ENCODE measurements at places on chromosomes 1 and 21.

DNA sequence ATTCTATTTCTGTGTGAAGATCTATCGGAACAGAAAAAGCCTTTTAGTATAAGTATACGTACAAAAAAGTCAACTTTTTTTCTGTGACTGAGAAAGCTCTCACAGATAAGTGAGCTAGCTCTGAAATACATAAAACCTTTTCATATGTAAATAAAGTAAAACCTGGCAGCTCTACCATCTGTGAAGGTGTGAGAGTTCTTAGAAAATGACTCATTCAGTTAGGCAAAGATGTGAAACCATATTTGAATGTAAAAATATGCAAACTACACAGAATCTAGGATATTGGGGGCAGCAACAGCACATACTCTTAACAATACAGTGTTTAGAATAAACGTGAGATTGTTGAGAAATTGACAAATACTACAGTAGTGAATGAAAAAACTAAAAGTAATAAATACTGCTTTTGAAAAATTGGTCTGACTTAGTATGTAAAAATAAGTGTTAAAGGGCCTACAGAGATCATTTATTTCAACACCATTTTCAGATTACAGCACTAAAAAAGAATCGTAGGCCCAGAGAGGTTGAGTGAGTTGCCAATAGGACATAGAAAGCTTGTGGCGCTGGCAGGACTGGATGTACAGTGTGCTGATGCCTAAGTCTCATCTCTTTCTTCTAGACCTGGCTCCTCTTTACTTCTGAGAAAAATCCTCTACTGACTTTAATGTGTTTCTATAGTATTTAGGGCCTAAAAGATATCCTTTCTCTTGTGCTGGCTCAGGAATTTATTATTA, 19.8 kb downstream of the ATP6V1G3 start:
- no peak for DNase-seq

- no peak for DNase-seq
Measured at GRCh38 chr1:218895064-218895587, 278.6 kb upstream of the LYPLAL1 start.

GRCh38 chr1:69747207-69747606, 179.5 kb downstream of the LRRC7 start:
- no peak for DNase-seq

GRCh38 chr1:6009120-6010040, 17.2 kb upstream of the NPHP4 start:
- DNase-seq = no peak

DNA sequence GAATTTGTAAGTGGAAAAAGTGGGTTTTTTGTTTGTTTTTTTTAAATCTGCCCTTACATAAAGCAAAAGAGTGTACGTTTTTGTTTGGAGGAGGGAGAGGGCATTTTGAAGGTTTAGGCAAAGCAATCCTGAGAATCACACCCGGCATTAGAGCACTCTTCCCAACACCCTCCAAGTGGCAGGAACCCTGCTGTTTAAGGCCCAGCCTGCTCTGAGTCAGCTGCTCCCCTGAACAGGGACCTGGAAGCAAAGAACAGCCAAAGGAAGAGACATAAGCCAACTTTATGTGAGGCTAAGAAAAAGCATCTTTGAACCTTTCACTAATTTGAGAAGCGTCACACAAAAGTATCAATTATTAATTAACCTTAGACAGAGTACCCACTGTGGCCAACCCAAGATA, 16.9 kb downstream of the MTFR1L start:
- no peak for DNase-seq

DNA sequence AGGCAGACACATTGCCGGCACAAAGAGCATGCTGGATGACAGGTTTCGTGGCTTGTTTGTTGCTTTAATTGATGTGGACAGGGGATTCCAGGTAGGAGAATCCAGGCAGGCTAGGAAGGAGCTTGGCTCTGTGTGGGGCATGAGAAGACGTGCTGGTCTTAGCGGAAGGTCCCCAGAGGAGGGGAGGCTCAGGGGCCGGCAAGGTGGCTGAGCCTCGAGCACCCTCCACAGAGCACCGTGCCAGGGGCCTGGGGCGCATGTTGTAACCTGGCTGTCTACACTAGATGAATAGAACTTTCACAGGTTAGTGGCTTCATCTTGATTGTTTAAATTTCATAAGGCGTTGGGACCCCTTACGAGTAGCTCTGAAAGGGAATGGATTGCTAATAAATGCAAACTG, 223.1 kb downstream of the CAMTA1 start:
- DNase-seq = no peak

GRCh38 chr1:107976431-107976830, 11.5 kb upstream of the VAV3 start:
- no peak for DNase-seq

DNA sequence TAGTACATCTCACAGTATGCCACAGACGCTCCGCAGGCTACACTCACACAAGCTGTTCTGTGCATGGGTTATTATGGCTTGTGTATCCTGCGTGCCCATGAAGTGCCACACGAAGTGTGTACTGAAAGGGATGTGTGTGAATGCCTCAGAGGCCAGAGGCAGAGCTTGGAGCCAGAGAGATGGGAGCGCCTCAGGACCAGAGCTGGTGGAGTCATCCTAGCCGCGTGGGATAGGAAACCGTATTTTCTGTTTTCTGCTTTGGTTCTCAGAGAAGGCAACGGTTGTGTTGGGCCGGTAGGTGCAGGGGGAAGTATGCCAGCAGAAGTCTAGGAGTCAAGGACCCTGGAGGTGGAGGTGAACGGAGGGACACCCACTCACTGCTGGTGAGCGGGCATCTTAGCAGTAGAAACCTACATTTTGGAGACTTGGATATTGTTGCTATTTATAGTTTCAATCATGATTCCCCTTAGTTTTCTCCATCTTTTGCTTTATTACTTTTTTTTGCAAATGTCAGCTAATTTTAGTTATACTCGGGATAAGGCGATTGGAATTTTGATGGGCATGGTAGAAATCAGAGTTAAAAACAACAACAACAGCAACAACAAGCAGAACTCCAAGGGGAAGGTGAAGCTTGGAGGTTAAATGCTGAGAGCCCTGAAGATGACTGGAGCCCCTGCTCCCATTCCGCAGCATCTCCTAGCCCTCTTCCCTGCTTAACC, 188.2 kb downstream of the DYRK1A start:
- DNase-seq = no peak

GRCh38 chr1:36590771-36591170, 108.1 kb upstream of the CSF3R start:
- no peak for DNase-seq

- DNase-seq = no peak
Measured at GRCh38 chr1:69523032-69523431, 44.7 kb upstream of the LRRC7 start.

DNA sequence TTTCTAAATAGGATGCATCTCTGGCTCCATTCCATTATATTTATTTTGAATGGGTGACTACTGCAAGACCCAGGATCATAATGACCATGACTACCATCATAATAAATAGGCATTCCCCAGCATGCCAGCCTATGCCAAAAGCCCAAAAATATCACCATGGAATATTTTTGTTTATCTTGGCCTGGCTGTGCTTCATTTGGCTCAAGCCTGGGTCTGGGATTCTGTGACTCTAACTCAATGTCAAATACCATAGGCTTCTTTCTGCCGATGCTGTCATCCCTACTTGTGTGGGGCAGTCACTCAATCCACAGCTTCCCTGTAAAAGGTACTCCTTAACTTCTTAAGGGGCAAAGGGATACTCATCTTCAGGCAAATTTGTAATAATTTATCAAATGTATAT, 66.6 kb downstream of the DIRAS3 start:
- DNase-seq = no peak

DNA sequence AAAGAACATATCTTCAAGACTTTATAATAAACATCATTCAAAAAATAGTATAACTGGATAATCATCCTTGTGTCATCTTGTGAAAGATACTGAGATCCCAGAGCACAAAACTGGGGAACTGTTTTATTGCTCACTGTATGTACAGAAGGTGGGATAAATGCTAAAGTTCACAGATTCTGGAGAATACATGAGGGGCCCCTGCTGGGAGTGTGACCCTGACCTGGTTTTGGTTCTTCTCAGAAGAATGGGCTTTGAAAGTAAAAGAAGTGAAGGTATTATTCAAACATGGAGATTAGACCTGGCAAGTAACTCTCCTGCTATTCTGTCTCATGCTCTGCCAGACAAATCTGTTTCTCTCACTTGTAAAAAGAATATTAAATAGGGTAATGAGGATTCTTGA, 14.5 kb downstream of the WDR26 start:
- no peak for DNase-seq

DNA sequence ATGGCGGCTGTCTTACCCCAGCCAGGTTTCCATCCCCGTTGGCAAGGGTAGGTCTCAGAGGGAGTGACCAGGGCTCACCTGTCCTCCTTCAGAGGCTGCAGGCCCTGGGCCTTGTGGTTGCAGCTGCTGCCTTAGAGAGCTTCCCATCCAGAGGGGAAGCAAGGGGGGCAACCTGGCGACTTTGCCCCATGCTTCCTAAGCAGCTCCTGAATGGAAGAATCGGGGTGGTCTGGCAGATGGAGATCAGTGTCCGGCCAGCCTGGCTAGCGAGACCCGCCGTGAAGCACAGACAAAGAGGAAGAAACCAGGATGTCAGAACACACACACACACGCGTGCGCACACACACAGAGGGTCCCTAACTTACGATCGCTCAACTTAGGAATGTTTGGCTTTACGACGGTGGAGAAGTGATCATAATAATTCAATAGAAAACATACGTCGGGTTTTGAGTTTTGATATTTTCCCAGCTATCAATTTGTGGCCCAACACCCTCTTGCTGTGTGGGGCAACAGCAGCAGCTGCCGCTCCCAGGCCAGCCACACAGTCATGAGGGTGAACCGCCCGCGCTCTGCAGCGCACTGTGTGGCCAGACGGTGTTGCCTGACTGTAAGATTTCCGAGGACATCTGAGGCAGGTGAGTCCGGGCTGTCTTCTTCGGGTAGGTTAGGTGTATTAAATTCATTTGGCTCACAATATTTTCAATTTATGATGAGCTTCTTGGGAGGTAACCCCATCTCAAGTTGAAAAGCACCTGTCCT, 113.0 kb upstream of the ARHGEF16 start:
- no peak for DNase-seq

DNA sequence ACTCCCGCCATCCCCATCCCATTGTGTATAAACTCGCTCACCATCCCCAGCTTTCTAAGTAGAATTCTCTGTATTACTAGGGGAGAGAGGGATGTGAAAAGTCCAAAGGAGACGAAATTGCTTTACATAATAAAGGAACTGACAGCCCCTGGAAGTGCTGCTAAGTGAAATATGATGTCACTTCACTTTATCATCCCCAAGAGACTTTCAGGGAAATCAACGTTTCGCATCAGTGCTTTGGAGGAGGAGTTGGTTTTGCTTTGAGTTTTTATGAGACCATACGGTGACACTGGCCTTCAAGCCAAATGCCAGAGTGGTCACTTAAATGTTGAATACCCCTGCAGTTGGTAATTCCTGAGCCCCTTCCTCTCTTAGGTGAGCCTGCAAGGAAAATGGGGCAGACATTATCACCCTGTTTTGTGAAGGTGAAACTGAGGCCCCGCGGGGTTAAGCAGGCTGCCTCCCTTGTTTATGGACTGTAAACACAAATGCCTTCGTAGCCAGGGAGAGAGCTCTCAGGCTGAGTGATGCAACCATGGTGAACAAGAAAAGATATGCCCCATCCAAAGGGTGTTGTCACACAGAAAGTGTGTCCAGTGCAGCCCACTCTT, 58.4 kb upstream of the KAZN start:
- DNase-seq = no peak

DNA sequence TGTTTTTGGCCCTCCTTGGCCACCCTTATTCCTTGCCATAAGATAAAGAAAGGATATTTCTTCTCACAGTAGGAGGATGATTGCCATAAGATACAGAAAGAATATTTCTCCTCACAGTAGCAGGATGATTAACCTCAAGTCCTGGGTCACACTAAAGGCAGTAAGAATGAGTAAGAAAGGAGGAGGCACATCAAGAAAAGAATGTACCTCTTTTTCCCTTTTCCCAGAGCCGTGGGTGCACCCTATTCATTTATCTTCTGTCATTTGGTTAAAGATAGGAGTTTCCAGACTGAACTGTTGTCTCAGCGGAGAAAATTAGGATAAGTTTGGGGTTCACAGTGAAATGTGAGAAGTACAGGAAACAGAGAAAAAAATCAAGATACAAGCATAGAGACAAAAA, 52.5 kb downstream of the LRRC8C start:
- DNase-seq = no peak

- no peak for DNase-seq
Measured at GRCh38 chr1:116724765-116725375, 29.4 kb upstream of the CD2 start.

DNA sequence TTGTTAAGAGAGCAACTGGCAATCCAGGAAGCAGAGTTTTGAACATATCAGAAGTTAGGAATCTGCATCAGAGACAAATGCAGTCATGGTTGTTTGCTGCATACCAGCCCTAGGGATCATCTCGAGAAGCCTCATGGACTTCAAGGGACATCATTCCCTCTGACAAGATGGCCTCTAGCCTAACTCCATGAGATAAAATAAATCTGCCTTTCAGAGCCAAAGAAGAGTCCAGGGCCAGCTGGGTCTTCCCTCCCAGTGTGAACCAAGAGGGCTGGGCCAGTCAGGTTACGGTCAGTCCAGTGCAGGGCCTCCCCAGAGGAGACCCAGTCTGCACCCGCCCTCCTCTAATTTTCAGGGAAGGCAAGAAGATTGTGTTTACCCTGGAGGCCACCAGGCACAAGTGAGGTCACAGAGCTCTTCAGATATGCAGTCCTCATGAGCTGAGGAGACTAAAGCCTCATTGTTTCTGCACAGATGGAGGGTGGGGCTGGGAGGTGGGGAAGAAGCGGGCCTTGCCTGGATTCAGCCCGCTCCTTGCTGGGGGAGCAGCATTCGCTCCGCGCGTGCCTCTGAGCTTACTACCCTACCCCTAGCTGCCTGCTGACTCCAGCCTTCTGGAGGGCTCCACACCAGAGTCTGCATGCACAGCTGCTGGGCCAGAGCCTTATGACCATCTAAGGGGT, 52.8 kb downstream of the CAPN2 start:
- DNase-seq = no peak

- no peak for DNase-seq
Measured at GRCh38 chr1:241396747-241397681, 40.0 kb upstream of the RGS7 start.

DNA sequence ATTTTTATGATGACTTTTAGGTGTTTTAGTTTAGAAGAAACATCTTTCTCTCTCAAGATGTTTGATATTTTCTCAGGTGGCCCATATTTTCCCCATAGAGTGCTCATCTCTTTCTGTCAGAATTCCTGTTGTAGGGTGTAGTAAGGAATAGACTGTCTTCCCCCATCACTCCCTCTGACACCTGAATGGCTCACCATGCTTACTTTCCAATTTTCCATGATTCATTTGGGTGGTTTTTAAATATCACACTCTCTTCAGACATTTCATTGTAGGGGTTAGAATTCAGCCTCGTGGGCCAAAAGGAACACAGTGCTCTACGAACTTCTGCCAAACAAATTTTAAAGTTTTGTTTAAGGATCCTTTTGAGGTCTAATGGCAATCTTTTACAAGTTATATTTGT, 24.0 kb downstream of the GIPC2 start:
- DNase-seq = no peak
